Stimulated activated CD4-positive, alpha-beta T cell treated with anti-CD3 and anti-CD28 coated beads, Interleukin-2, amount 100 ng/mL, for 48 hours (primary cell): ENCODE measurements at places on chromosomes 12 and 14.

- DNase-seq: no peak
Observed at GRCh38 chr14:24673059-24673458, 39.1 kb upstream of the GZMB start.

DNA sequence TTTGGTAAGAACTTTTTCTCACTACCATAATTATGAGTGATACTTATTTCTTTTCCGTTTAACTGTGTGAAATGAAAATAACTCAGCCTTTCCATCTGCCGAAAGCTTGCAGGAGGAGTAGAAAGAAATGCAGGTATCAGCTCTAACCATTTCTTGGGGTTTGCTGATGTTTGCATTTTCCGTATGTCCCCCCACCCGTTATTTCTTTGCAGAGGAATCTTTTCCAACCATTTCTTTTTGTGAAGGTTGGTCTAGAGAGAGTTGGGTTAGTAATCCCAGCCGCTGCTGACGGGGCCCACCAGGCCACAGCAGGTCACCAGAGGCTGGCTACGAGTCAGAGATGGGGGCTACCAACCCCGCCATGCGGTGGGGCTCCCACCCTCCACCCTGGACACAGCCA is 7.0 kb upstream of the PIWIL1 start:
- DNase-seq: no peak

GRCh38 chr14:91117960-91118359 is 4.1 kb downstream of the DGLUCY start:
- DNase-seq: no peak

GRCh38 chr12:120814203-120814902 is 88.7 kb downstream of the ACADS start:
- no peak for DNase-seq

DNA sequence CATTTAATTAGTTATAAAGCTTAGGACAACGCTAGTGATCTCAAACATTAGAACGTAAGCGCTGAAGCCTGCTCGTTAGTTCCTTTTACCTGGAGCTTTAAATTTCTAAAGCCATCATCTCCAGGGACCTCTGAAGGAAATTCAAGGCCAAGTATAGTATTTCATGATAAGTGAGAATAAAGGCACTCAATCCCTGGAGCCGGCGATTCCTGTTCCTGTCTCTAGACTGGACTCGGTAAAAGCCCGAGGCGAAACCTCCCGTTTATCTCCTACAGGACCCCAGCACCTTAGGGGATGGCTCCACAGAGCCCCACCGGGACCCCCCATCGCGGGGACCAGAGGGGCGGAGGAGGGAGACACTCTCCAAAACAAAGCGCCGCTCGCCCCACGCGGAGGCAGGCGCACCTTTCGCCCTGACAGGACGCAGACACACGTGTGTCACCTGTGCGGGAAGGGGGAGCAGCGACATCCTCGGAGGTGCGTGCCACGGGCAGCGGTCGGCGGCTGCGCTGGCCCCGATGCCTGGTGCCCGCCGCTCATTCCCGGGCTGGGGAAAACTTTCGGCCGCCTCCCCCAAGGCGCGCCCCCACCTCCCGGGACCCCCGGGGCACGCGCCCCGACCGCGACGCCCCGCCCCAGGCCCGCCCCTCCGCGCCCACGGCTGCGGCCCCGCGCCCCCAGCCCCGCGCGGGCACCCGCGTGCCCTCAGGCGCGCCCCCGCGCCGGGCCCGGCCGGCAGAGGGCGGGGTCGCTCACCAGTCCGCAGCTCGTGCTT is 678 bp downstream of the RPS6KA5 start:
- peak; percentile 35 for DNase-seq

- no peak for DNase-seq
Observed at GRCh38 chr12:79935624-79936345, 888 bp upstream of the PPP1R12A start.
